ENCODE measurements at places on chromosomes 7 and 10.

DNA sequence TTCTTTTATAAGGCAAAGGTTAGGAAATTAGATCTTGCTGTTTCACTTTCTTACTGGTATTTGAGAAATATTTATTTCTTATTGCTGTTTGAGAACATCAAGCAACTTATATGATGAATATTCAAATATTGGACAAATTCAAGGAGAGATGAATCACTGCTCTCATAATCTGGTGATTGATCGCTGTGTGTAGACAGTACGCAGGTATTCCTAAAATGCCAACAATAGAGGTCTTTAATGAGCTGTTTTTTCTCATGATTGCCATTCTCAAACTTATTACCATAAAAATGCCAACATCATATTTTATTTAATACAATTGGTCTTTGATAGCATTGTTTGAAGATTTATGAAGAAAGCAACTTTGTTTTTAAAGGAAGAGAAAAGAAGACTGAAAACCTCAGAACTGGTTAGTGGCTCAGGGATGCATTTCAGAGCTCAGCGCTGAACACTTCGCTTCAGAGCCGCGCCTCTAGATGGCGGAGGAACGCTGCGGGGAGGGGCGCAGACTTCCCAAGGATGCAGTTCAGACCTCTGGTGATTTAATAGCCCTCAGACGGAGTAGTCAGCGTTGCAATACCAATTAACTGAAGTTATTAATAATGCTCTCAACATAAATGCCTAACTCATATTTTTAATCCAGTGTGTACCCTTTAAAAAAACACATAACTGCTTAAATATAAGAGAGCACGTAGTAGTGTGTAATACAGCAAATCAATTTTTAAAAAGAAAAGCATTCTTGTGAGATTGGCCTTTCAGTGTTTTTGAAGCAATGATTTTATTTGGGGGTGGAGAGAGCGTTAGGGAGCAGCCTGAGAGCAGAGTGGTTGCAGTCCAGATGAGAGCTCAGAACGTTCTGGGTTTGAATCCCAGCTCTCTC is 38.5 kb upstream of the STEAP4 start:
- no peak overlapping the region for H3K4me3 ChIP-seq
- H3K4me1 ChIP-seq: peaks cover 3% of the 10 kb centered on the region
- no peak overlapping the region for H3K27ac ChIP-seq

- H3K27ac ChIP-seq: peak overlapping the region; percentile 42
- DNase-seq: no peak
Measured at GRCh38 chr7:50282813-50283605, 21.5 kb upstream of the IKZF1 start.

DNA sequence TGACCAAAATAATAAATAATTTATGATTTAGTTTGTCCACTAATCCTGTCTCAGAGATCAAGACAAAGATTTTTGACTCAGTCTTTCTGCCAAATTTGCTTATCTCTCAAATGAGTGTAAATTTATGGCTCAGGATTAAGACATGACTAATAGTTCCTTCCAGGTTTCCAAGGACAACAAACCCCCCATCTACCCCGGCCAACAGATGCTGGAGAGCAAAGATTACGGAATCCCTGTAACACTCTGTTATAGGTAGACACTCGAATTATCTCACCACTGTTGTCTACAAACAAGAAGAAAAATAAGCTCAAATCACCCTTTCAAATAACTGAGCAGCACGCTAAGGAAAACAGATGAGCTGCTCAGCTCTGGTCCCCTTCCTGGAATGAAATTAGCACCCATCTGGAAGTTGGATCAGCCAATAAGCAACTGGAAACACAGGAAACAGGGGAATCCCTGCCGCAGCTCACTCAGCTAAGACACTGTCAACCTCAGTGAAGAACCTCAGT is 56.8 kb upstream of the SVIL start:
- no peak for DNase-seq
- no peak overlapping the region for H3K4me3 ChIP-seq
- peaks cover 5% of the 10 kb centered on the region for H3K27me3 ChIP-seq
- H3K27ac ChIP-seq: no peak overlapping the region
- H3K36me3 ChIP-seq: no peaks in the 10 kb centered on the region
- H3K4me1 ChIP-seq: peaks cover 13% of the 10 kb centered on the region

DNA sequence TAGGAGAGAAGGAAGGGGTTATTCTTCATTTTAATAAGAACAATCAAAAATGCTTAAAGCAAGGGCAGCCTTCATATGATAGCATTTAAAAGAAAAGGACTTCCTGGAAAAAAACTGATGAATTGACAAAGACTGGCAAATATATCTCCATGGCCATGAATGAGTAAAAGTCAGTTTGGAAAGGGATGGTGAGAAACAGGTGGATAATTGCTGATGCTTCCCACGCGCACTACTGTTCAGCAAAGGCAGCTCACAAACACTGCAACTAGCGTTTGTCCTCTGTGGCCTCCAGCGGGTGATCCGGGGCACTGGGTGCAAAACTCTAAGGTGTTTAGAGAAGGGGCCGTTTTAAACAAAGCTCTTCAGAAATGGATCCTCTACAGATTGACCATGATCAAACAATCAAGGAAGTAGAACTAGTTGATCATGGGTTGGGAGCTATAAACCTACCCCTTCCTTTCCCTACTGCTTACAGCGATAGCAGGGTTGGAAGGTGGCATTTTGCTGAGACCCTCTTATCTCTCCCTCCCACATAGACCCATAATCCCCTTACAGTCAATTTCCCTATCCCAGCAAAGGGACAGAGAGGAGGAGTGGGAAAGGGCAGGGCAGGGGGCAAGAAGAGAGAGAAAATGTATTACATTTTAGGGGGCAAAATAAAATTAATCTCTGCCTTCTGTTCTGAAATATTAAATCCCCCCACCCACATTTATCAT is 53.8 kb downstream of the SMURF1 start:
- H3K4me1 ChIP-seq: no peaks in the 10 kb centered on the region
- no peak for DNase-seq
- no peak overlapping the region for H3K27ac ChIP-seq
- no peak overlapping the region for H3K4me3 ChIP-seq
- peaks cover 7% of the 10 kb centered on the region for H3K36me3 ChIP-seq

- H3K4me3 ChIP-seq: no peak overlapping the region
- no peaks in the 10 kb centered on the region for H3K27me3 ChIP-seq
- peaks cover 2% of the 10 kb centered on the region for H3K4me1 ChIP-seq
- no peak for DNase-seq
Measured at GRCh38 chr10:60511477-60512229, 122.0 kb upstream of the ANK3 start.

DNA sequence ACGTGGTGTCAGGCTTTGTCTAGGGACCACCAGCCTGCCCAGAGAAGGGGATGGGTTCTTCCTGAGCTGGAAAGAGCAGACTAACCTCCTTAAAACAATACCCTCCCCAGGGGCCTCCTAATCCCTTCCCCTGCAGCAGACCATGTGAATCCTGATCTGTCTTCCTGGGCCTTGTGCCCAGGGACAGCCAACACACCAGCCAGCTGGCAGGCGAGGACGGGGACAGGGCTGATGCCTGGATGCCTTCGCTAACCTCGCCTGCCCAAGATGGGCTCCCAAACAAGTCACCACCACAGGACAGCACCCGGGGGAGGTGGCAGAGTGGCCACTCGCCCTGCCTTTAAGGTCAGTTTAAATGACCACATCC is 17.6 kb downstream of the PODXL start:
- no peaks in the 10 kb centered on the region for H3K4me1 ChIP-seq
- no peak overlapping the region for H3K4me3 ChIP-seq
- no peak overlapping the region for H3K27ac ChIP-seq
- H3K36me3 ChIP-seq: no peaks in the 10 kb centered on the region

- peaks cover 2% of the 10 kb centered on the region for H3K4me1 ChIP-seq
- no peak for DNase-seq
- H3K4me3 ChIP-seq: no peak overlapping the region
- no peaks in the 10 kb centered on the region for H3K27me3 ChIP-seq
- peaks cover 57% of the 10 kb centered on the region for H3K36me3 ChIP-seq
Measured at GRCh38 chr10:103155471-103156085, 37.5 kb downstream of the NT5C2 start.

- no peak overlapping the region for H3K4me3 ChIP-seq
- H3K36me3 ChIP-seq: no peaks in the 10 kb centered on the region
- DNase-seq: no peak
- H3K27me3 ChIP-seq: peaks cover 31% of the 10 kb centered on the region
- H3K27ac ChIP-seq: no peak overlapping the region
Measured at GRCh38 chr7:28026237-28026636, 154.4 kb downstream of the JAZF1 start.

GRCh38 chr10:14549496-14549895 is 218.8 kb upstream of the FRMD4A start:
- no peak for DNase-seq
- peak overlapping the region; percentile 50 for H3K27ac ChIP-seq
- no peaks in the 10 kb centered on the region for H3K27me3 ChIP-seq
- peaks cover 59% of the 10 kb centered on the region for H3K4me1 ChIP-seq
- no peak overlapping the region for H3K4me3 ChIP-seq

DNA sequence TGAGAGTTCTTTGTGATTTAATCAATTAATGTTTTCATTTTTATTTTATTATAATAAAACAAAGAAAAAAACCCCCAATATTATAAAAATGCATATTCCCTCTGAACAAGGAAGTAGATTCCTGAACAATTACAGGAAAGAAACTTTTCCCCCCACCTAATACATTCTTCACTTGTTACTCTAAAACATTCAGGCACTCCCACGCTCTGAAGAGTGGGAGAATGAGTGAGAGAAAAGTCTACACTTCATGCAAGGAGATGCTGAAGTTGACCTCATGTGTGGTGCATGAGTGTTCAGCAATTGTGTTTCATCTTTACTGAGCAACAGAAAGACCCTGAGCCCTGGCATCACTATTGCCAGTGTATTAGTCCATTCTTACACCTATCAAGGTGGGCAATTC is 244.2 kb upstream of the IGFBP3 start:
- H3K4me3 ChIP-seq: no peak overlapping the region
- no peak overlapping the region for H3K27ac ChIP-seq
- H3K27me3 ChIP-seq: no peaks in the 10 kb centered on the region
- H3K36me3 ChIP-seq: no peaks in the 10 kb centered on the region
- H3K4me1 ChIP-seq: no peaks in the 10 kb centered on the region

- H3K4me1 ChIP-seq: peaks cover 49% of the 10 kb centered on the region
- H3K36me3 ChIP-seq: peaks cover 32% of the 10 kb centered on the region
- H3K27ac ChIP-seq: peak overlapping the region; percentile 51
- DNase-seq: no peak
- no peak overlapping the region for H3K4me3 ChIP-seq
Measured at GRCh38 chr10:80526742-80527141, 11.0 kb upstream of the SH2D4B start.

- H3K27me3 ChIP-seq: peaks cover 62% of the 10 kb centered on the region
- H3K36me3 ChIP-seq: no peaks in the 10 kb centered on the region
- H3K4me3 ChIP-seq: no peak overlapping the region
- no peak for DNase-seq
- no peak overlapping the region for H3K27ac ChIP-seq
Measured at GRCh38 chr7:90597563-90598253, 1.6 kb downstream of the CDK14 start.

DNA sequence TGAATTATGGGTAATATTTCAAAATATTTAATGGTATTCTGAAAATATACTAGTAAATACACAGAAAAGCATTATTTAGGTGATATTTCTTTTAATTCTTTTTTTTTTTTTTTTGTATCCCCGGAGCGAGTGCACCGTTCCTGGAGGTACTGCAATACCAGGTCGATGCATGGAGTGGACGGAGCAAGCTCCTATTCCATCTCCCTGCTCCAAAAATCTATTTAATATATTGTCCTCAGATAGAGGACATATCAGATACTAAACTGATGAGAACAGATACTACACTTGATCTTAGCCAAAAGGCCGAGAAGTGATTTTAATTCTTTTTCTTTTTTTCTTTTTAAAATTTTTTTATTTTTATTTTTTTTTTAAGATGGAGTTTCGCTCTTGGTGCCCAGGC is 10.8 kb downstream of the BTRC start:
- H3K4me3 ChIP-seq: no peak overlapping the region
- no peaks in the 10 kb centered on the region for H3K27me3 ChIP-seq
- peaks cover 15% of the 10 kb centered on the region for H3K36me3 ChIP-seq
- no peak overlapping the region for H3K27ac ChIP-seq
- no peak for DNase-seq

DNA sequence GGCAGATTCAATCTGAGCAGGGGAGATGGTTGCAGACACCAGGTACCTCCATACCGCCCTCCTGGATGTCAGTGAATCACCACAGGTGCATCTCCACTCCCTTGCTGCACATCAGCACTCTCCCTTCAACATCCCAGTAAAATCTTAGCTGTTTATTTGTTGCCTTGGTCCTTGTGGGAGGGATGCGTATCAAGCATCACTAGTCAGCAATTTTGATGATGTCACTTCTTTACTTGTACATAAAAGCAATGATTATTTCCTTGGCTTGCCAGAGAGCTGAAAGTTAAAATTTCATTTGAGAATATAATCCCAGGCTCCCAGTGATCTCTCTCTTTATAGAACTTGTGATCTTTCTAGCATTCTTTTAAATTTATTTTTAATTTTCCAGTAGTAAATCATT is 49.5 kb downstream of the TMEM168 start:
- H3K36me3 ChIP-seq: no peaks in the 10 kb centered on the region
- no peaks in the 10 kb centered on the region for H3K4me1 ChIP-seq
- H3K27ac ChIP-seq: no peak overlapping the region
- H3K4me3 ChIP-seq: no peak overlapping the region
- DNase-seq: no peak

GRCh38 chr7:37309493-37309892 is 139.2 kb downstream of the ELMO1 start:
- peaks cover 43% of the 10 kb centered on the region for H3K4me1 ChIP-seq
- DNase-seq: no peak
- H3K27ac ChIP-seq: no peak overlapping the region
- H3K4me3 ChIP-seq: no peak overlapping the region
- peaks cover 96% of the 10 kb centered on the region for H3K36me3 ChIP-seq
- no peaks in the 10 kb centered on the region for H3K27me3 ChIP-seq

Data from activated T-helper 2 cell treated with anti-CD3 and anti-CD28 coated beads, Interferon-gamma antibody, Interleukin-2, Interleukin-4, amounts not matched to agents 10 μg/mL and 5 μg/mL and 100 μg/mL, durations not matched to agents 14 hours and 24 hours and 36 hours (primary cell).